Fibroblast of lung (primary cell): ENCODE measurements at places on chromosomes 7 and 10.
A peak's percentile ranks its signal among the peaks of the same experiment; 100 is the strongest.

DNA sequence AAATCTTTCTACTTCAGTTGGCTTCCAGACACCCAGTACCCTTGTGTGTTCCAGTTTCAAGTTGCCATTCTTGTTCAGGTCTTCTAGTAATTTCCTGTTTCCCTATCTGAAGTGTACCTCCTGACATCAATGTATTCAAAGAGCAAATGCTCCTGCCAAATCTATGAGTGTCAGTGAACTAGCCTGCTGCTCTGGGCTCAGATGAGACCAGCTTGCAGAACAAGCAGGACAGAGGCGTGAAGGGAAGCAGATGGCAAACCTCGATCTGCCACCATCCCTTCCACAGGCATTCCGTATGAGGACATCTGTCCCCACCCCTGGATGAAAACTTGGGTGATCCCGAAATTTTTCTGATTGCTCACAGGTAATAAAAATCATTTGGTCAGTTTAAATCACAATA is 4.4 kb upstream of the MPP7 start:
- no peak for DNase-seq

- DNase-seq, result no peak
Observed at GRCh38 chr10:34580214-34580613, 234.9 kb downstream of the PARD3 start.

- DNase-seq, result no peak
Observed at GRCh38 chr7:134636008-134636449, 10.6 kb upstream of the BPGM start.

- no peak for DNase-seq
Observed at GRCh38 chr7:154783281-154783909, 219.5 kb downstream of the PAXIP1 start.

- peak; percentile 67 for DNase-seq
Observed at GRCh38 chr10:114412907-114413797, 8.8 kb upstream of the AFAP1L2 start.

DNA sequence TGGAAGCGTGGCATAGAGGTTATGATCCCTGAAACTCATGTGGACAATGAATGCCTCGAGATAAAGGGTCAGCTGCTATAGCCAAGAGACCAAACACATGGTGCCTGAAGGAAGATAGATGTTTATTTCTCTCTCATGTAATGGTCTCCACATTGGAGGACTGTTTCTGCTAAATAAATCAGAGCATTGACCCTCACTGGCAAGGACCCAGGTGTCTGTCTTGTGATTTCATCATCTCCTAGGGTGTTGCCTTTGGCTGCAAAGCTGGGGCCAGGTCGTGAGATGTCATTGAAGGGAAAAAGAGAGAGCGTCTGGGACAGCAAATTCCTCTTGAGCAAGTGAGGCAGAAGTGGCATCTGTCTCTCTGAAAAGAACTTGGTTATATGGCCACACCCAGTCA is 64.6 kb downstream of the JCAD start:
- no peak for DNase-seq

GRCh38 chr7:92720604-92721350 is 115.6 kb downstream of the CDK6 start:
- no peak for DNase-seq
